Dermis microvascular lymphatic vessel endothelial cell (primary cell): ENCODE measurements at places on chromosomes 2 and 18. TPM values are rescaled to one million over a fixed set of nuclear protein-coding genes. Genes with fewer than 3 reads are reported as not detected.

The GORASP2 gene
- total RNA-seq, result 22.3 and 28.3 TPM in 2 replicates

The CHRNA1 gene
- total RNA-seq, result 0.63 and 0.90 TPM in 2 replicates

The PDE6D gene
- total RNA-seq, result 14.9 and 20.6 TPM in 2 replicates

The RUFY4 gene
- total RNA-seq, result not detected in 2 replicates

The PTPN4 gene
- total RNA-seq, result 25.4 and 27.1 TPM in 2 replicates

The DYNAP gene
- not detected in 2 replicates for total RNA-seq

The TUBB8B gene
- not detected in 2 replicates for total RNA-seq

The CASP8 gene
- total RNA-seq, result 10.0 and 10.2 TPM in 2 replicates

The NCKAP5 gene
- total RNA-seq, result under 0.01 TPM in 2 replicates

The ABCG5 gene
- not detected in 2 replicates for total RNA-seq

The ARMC9 gene
- total RNA-seq, result 6.0 and 7.2 TPM in 2 replicates

The FAM237A gene
- not detected in 2 replicates for total RNA-seq

The CAPN10 gene
- 20.4 and 22.6 TPM in 2 replicates for total RNA-seq

The IL36RN gene
- not detected in 2 replicates for total RNA-seq
